ENCODE measurements at places on chromosomes 6 and 20. TPM values are rescaled to one million over a fixed set of nuclear protein-coding genes. Genes with fewer than 3 reads are reported as not detected.

SDCBP2 gene
- 2.9 TPM for total RNA-seq

LY6G5C gene
- 3.2 TPM for total RNA-seq

ALDH8A1 gene
- total RNA-seq, result 0.06 TPM

GJA10 gene
- total RNA-seq, result not detected

GINS1 gene
- 31.1 TPM for total RNA-seq

AGPAT4 gene
- 5.7 TPM for total RNA-seq

IFNGR1 gene
- 22.8 TPM for total RNA-seq

WFDC12 gene
- not detected for total RNA-seq

C20orf204 gene
- total RNA-seq, result 0.17 TPM

MYLK2 gene
- 0.71 TPM for total RNA-seq

DNA sequence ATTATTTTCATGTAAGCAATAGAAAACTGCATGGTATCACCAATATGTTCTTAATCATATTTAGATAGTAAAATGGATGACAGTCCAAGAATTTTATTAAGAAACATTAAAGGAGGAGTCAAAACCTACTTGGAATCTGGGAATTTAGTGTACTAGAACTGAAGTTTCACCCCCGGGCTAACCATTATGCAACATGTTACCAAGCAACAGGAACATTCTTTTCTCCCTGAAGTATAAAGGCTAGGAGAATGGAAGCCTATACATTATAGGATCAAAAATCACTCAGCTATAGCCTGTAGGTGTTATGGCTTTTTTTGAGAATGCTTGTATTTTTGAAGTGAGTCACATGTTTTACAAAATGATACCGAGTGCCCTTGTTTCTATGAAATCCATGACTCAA is 538.3 kb downstream of the GRIK2 start:
- no peak for DNase-seq

- DNase-seq, result peak; percentile 43
These were observed 560.1 kb downstream of the UTRN start for GRCh38 chr6:144845186-144845585.

- no peak for DNase-seq
These were observed 107.9 kb upstream of the MLIP start for GRCh38 chr6:54003316-54003715.

DNA sequence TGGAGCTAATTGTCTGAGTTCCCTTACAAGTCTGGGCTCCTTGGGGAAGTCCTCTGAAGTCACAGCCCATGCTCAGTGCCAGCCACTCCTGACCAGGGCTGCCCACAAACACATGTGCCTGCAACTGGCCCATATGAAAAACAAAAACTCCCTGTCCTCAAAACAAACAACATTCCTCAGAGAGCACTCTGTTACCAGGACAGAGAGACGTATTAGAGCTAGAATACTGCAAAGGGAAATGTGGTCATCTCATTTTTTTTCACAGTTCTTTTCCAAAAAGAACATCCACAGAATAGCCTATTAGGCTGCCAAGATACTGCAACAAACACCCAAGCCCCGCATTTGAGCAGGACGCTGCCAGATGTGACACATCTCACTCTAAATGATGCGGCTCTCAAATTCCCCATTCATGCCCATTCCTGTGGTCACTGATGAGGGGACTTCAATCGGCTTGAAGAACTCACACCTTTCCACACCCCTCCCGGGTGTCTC is 71.1 kb downstream of the SLC22A23 start:
- DNase-seq, result peak; percentile 83

GRCh38 chr6:35926509-35927215 is 5.8 kb upstream of the SRPK1 start:
- DNase-seq, result no peak

DNA sequence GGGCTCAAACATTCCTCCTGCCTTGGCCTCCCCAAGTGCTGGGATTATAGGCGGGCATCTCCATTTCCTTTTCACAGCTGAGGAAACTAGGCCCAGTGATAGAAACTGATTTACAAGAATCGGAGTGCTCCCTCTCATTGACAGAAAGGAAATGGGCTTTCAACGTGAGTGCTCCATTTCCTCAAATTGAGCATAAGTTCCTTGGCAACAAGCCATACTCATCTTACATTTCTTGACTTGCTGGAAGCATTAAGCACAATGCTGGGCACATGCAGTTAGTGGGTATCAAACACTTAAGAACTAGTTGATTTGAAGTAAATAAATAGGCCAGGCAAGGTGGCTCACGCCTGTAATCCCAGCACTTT is 54.7 kb downstream of the FGD2 start:
- DNase-seq, result no peak

DNA sequence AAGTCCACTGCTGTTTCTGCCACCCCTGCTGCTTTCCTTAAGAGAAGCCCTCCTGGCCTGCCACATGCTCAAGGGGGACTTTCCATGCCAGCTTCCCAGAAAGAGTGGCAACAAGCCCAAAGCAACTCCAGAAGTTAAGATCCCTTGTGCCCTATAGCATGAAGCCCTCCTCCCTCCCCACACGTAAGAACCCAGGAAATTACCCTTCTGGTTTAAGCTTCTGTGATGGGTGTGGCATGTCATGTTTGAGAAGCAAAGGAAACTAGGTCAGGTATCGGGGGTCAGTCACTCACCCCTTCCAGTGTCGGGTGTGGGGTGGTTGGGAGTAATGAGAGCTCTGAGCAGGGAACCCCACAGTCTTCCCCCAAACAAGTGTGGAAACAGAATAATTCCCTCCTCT is 196.1 kb downstream of the LRFN2 start:
- DNase-seq, result no peak

DNA sequence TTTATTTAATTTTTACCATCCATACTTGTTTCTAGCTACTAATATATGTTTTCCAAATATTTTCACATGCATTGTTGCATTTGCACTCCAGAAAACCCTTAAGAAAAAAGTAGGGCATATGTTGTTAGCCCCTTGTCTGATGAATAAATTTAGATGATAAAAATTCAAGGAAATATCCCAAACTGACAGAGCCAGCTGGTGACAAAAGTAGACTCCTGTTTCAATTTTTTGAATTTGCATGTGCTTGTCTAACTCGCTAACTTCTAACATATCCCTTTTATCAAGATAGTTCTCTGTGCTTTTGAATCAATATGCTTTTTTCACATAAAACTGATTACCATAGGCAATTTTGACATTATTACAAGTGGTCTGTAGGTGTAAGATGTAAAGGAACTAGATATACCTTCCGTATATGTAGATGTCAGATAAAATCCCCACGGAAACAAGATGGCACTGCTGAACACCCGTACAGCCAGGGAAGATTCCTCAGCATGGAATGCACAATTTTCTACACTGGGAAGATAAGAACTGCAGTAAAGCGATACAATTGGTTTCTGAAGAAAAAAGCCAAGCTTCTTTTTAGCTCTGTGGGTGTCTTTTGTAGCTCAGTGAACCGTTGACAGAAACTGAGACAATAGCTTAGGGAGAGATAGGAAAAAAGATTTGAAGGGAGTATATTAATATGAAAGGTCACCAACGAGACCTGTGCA is 437.6 kb upstream of the RNF217 start:
- DNase-seq, result no peak

- no peak for DNase-seq
These were observed 38.0 kb upstream of the ECHDC1 start for GRCh38 chr6:127381384-127381783.

DNA sequence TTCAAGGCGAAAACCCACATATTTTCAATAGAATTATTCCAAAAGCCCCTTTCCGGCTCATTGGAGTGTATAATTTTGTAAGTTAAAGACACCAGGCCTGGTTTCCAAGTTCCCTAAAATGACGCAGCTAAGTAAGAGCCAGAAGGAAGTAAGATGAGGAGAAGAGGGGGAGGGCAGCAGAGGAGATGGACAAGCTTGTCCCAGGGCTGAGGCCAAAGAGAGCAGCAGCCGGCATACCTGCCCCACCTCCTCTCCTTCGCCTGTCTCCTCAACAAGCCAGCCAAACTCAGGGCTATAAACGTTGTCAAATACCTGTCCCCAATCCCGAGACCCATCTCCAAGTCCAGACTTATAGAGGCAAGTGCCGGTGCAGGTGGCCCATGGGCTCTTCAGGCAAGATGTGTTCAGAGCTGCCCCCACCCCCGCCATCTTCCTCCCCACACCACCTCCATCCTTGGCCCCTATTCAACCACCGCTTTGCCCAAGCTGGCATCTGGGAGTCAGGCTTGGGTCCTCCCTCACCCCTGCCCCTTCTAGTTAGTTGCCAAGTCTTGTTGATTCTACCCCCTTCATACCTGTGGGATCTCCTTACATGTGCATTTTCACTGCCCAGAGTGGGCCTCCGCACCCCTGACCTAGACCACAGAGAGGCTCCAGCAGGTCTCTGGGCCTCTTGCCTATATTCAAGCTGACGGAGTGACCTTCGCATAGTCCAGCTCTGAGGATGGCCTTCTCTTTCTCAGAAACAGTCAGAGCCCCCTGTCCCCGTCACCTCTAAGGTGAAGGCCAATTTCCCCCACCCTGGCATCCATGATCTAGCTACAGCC is 75.7 kb upstream of the SIRPA start:
- no peak for DNase-seq

- DNase-seq, result no peak
These were observed 12.0 kb downstream of the TMEM63B start for GRCh38 chr6:44139351-44139743.
